ENCODE measurements at places on chromosomes 11 and 22.

DNA sequence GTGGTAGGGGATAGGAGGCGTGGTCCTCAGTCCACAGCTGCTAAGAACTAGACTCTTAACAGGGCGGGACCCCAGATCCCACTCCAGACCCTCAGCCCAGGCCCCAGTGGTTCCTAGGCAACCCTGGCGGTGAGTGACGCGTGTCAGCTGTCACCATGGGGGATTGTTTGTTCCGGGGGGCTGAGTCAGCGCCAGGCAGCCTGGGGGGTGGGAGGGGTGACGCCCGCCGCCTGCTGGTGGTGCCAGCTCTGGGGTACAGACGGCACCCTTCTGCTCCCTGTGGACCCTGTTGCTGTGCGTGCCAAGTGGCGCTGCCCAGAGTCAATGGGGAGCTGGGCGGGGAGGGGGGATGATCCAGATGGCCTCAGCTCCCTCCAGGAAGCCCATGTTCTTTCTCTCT is 2.5 kb downstream of the CNIH2 start:
- no peak for DNase-seq

GRCh38 chr22:48065892-48066291 is 1303.4 kb downstream of the TBC1D22A start:
- DNase-seq: no peak

DNA sequence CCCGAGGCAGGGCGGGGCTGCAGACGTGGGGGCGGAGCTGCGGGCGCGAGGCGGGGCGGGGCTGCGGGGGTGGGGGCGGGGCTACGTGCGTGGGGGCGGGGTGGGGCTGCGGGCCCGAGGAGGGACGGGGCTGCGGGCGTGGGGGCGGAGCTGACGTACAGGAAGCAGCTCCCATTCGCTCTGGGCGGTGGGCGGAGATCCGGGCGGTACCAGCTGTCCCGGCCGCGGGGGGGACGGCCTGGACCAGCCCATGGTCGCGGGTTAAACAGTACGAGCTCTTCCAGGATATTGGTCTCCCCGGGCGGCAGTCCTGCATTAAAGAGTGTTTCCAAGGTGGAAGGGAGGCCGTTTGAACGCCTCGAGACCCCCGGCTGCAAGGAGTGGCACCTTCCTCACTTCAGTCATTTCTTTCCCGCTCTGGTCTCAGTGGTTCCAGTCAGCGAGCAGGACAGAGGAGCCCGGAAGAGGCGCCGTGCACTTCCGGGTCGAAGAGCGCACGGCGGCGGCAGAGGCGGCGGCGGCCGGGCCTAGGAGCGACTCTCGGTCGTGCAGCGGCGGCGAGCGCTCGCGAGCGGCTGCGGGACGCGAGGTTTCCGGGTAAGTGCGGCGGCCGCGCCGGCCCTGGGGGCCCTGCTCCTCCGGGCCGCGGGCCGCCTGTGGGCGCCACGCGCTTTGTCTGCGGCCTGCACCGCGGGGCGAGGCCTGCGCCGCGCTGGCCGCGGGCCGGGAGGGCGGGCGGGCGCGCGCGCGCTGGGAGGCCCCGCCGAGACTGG is at the start of gene PHRF1:
PHRF1 (plus strand) TSS at position 475 of the 773 bp plus-strand sequence. CDS start 5,043 bp downstream, outside the sequence.
- peak; percentile 31 for DNase-seq

GRCh38 chr11:57379732-57380131 is 1.2 kb downstream of the PRG3 start:
- DNase-seq: no peak

GRCh38 chr11:47233989-47234668 is 14.5 kb downstream of the ACP2 start:
- DNase-seq: no peak

DNA sequence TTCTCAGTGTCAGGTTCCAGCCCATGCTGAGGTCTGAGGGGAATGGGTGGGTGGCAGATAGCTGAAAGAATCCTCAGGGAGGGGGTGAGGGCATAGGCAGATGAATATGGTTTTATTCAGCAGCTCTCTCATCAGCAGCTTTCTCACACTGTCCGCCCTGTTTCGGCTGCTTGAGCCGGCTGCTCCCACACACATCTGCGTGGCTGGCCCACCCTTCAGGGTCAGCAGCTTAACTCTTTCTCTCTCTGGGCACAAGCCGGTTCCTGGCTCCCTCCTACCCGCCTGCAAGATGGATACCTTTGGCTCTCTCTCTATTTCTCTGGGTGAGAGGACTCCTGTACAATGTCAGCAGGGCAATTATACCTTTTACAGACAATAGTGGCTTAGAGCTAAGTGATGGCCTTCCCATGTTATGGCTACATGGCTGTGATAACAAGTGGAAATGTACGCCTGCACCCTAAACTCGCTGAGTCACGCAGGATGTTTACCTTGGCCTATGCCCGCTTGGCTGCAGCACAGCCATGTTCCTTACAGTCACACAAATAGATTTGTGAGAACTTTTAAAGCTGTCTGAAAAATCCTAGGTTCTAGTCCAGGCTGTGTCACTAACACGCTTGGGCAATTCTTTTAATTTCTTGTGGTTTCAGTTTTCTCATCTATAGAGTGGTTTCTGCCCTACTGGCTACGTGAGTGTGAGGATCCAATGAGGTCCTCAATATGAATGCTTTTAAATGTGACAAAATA is 4.1 kb downstream of the MMP20 start:
- no peak for DNase-seq

- DNase-seq: no peak
These were observed 32.1 kb upstream of the WNT7B start for GRCh38 chr22:46008836-46009596.

DNA sequence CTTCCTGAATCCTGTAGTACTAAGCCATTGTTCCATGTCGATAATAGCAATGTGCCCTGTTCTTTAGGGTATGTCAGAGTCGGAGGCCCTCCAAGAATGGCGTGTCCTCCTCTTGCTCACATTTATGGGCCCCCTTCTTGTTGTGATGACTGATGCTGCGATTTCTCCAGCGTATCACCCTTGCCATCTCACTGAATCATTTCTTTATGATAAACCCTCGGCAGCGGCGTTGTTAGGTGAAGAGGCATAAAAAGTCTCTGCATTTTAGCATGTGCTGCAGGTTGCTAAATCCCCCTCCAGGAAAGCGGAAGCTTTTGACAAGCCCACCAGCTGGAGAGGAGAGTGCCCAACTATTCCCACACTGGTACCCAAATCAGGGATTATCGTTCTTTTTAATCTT is 1045.3 kb downstream of the BRD1 start:
- no peak for DNase-seq

DNA sequence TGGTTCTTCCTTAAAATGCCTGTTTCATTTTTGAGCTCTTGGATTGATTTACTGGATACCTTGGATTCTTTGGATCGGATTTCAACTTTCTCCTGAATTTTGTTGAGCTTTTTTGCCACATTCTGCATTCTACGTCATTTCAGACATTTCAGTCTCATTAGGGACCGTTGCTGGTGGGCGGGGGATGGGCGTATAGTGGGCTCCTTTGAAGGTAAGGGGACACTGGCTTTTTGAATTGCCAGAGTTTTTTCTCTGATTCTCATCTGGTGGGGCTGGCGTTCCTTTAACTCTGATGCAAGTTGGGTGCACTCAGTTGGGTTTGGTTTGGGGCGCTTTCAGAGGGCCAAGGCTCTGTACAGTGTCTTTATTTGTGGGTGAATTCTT is 216.5 kb downstream of the DYNC2H1 start:
- no peak for DNase-seq

DNA sequence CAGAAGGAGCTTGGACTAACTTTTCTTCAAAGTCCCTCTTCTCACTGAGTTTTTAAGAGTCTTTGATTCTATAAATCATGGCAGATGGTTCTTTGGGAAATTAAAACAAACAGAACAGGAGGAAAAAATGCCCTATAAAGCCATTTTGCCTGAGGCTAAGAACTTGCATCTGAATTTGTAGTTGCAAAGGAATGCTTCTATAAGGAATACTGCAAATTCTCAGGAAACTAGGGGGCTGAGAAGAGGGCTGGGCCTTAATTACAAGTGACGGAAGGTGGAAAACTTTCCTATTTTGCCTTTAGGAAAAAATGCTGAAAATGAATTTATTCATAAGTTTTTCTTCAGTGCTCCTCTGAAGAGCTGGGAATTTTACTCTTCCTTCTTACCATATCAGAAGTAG is 90.0 kb upstream of the NARS2 start:
- peak; percentile 47 for DNase-seq
